MM.1S (cell line): ENCODE measurements at places on chromosomes 1 and 21.

- DNase-seq: no peak
Observed at GRCh38 chr1:63269571-63269970, 52.8 kb upstream of the FOXD3 start.

DNA sequence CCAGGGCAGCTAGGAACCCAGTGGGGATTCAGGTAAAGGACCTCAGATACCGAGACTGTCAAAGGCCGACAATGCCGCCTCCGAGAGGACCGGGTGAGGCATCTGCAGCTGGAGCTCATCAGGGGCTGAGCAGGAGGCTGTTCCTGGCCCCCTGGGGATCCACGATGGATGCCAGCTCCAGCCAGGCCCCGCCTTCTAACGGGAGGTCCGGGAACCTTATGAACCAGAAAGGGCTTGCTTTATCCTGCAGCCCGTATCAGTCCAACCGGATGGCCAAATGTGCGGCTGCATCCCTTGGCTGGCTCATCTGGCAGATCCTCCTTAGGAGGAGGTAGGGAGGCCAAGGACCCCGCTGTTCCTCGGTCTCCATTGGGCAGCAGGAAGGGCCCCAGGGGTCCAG lies 32.0 kb downstream of the SLC45A1 start:
- DNase-seq: no peak

DNA sequence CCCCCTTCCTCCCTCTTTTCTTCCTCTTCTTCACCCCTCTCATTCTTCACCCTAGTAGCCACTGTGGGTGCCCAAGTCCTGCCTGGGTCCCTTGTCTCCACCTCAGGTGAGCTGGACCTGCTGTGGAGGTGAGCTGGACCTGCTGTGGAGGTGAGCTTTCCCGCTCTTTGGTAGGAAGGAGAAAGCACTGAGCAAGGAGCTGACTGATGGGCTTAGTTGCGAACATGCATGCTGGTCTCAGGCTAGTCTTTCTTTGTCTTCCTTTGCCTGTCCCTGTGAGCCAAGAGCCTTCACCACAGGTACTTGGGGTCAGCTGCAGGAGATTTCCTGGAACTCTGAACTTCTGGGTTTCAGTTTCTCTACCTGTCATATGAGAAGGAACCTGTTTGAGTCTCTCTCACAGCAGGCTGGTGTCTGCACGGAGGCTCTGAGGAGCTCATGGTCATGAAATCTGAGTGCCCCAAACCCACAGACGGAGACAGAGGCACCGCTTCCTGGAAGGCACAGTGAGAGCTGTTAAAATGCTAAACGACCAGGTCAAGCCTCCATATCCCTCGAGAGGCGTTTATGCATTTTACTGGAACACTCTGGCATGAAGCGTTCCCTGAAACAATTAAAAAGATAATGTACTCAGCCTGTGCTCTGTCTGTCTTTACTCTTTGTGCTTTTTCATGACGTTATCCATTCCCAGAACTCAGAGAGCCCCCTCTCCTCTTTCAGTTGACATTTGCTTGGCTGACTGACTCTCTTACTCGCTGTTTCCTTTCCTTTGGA lies 69.5 kb downstream of the RHOU start:
- peak; percentile 96 for DNase-seq

DNA sequence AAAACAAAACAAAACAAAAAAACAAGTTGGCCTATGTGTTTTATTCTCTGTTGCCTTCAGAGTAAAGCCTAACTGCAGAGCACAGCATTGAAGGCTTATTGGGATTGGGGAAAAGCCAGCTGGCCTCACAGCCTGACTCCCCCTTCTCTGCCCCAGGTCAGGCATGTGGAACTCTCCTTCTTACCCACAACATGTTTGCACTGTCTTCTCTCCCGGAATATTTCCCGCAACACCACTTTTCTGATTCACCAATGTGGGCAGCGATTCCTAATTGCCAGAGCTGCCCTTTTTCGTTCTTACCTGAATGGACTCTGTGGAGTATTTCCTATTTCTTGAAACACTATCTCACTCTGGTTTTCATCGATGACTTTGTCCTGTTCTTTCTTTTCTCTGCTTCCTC lies 2.8 kb upstream of the TARBP1 start:
- DNase-seq: no peak

GRCh38 chr1:29964718-29965533 lies 728.6 kb downstream of the PTPRU start:
- no peak for DNase-seq

DNA sequence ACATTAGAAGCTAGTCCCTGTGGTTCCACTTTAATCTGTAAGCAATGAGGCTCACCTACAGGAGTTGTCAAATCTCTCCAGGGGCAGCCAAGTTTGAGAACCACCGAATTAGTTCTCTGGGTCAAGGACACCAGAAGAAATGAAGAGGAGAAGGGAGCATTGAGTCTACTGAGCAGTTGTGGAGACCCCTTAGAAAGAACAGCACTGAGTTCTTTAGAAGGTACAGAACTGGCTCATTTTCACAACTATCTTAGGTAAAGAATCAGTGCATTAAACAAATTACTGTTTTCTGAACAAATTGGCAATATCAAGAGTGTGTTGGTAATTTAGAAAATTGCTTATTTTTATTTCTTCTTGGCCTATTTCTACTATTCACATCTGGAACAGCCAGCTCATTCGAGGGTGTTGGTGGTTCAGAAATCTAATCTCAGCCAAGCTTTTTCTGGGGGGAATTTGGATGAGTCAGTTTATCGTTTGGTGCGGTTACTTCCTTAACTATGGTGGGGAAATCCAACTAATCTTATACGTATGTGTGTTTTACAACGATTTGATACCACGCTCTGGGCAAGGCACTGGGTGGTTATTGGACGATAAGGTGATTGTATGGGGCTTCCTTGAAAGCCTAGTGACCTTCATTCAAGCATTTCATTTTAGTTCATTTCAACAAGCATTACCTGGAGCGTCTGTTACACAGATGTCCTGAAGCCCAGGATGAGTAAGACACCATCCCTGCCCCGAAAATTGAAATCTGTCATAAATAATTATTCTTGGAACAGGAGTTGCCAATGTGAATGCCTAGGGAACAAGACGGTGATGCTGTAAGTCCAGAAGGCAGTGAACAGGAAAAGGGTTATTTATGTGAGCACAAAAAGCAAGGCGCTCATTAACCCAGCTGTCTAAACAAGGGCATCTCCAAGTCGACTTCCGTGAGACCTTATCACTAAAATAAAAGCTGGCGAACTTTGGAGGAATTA lies 52.0 kb upstream of the TMPRSS2 start:
- no peak for DNase-seq

DNA sequence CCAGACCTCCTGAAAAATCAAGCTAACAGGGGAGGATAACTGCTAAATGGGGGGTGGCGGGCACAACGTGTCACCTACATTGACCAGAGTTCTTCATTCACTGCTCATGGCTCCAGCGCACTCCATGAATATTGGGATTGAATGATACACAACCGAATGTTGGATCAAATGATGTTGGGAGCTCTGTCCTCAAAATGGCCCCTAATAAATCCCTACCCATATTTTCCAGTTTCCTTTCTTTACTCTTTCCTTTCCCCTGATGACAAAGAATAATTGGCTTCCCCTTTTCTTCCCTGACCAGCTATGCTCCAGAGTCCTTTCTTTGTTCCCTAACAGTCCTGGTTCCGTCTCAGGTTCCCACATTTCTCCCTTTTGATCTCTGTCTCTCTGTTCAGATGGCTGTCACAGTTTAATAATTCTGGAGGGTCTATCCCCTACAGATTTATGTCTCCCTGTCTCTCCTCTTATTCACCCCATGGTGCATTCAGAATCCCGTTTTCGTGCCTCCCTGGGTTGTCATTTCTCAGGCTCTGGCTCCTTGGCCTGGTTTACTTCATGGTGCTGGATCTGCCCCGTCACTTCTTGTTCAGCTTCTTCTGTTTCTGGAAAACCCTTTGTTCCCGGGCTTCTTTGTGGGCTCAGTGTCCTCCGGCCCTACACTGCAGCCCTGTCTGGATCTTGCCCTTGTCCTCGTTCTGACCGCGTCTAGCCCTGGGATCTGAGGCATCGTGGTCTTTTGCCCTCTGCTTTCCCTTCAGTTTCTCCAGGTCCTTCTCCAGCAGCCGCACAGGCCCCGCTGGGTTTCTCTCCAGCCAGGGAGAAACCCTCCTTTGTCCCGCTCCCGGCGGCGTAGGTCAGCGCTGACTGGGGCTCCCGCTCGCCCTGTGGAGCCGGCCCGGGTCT lies 78.3 kb downstream of the NDUFS5 start:
- no peak for DNase-seq
